ENCODE measurements at places on chromosomes 1 and 21.

DNA sequence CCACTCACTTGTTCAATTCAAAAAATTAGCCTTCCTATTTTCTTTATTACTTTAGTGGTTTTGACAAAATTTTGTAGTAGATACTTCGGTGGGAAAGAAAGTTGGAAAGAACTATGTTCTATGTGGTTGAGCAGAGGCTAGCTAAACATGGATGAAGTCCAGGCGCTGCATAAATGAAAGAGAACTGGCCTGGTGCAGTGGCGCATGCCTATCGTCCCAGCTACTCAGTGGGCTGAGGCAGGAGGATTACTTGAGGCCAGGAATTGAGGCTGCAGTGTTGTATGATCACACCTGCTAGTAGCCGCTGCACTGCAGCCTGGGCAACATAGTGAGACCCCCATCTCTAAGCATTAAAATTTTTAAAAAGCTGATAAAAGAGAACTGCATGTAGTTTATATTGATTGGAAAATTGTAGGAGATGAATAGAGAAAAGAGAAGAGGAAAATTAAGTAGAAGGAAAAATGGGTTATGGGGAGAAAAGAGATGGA lies 21.0 kb downstream of the IFNAR1 start:
- no peak for DNase-seq

DNA sequence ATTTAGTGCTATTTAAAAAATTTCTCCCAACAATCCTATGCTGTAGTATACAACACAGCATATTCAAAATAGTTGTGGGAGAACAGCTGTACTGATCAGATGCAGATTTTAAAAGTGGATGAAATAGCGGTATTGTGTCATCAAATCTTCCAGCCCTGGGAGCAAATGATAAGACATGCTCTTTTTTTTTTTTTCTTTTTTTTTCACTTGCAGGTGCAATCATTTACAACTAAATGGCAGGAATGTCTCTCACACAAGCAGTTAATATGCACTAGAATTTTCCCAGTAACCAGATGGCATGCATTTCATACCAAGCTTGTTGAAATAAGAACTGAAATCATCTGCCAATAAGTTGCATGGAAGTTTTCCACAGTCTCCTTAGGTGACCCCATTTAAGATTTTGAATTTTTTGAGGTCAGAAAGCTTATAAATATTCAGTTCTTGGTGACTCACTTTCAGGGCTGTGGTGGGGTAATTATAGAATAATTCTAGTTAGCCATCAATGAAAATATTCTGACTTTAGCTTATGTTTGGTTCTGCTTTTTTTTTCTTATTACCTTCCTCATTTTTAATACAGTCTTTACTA lies 623.9 kb upstream of the NR5A2 start:
- no peak for DNase-seq

DNA sequence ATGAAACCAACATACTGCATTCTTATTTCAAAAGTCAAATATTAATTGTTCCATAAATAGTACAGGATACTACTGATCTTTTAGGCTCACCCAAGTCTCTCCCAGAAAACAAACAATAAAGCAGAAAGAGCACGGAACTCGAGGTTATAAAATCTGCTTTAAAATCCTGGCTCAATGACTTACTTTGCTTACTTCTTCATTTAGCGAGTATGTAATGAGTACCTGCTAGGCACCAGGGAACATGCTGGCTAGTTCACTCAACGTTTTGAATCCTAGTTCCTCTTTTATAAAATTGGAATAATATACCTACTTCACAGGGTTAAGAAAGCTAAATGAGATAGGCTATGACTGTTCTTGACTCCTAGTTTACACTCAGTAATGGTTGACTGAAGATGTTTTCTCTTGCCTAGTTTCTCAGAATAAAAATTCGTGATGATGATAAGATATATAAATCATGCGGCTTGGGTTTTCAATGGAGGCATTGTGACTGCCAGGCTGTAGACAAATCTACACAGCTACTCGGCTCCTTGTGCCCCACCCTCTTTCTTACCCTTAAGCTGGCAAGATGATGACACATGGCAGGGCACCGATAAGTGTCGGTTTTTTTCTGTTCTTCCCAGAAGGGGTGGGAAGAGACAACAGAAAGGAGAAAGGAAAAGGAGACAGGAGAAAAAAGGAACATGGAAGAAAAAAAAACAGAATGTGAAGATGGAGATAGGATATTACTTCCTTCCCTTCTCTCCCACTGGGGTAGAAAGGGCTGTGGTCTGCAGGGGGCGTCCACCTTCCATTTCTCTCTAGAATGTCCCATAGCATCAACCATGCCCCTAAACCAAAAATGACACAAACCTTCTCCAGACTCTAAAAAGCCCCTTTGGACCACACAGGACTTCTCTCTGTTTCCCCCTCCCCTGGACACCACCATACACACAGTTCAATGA lies 507.1 kb downstream of the SMYD3 start:
- DNase-seq = no peak

DNA sequence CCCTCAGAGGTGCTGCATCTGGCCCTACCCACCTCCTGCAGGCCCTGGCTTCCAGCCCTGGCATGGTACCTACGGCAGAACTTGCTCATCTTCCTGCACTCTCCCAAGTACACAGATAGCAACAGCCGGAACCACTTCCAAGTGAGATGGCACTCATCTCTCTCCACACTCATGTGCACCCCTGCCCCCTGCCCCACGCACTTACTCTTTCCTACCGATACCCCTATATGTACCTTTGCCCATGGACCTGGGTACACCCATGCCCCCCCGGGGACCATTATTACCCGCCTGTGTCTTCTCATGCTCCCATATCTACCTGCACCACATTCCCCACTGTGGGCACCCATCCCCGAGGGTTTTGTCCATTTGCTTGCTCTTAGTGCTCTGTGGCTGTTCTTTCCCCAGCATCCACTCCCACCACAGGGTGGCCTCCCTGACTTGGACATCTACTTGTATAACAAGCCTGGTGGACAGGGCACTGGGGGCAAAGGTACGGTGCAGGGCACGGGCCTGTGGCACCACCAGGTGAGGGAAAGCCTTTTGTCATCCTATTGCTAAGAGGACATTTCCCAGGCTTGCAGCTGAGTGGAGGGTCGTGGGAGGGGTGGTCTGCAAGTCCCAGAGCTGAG lies 14.7 kb downstream of the HYI start:
- DNase-seq = no peak

DNA sequence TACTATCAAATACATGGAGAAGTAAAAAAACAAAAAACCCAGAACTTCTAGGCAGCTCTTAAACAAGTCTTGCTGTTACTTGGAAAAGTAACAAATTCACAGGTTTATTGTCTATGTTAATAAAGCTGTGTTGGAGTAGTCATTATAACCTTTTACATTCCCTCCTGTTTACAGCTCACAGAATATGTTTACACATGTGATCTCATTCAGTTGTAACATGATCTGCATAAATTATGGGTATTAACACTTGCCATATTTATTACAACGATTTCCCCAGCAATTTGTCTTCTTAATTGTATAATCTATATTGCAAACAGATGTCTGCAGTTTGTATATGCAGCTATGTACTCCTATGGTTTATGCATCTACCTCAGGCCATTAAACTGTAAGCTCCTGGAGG lies 28.6 kb downstream of the ERG start:
- DNase-seq = no peak

DNA sequence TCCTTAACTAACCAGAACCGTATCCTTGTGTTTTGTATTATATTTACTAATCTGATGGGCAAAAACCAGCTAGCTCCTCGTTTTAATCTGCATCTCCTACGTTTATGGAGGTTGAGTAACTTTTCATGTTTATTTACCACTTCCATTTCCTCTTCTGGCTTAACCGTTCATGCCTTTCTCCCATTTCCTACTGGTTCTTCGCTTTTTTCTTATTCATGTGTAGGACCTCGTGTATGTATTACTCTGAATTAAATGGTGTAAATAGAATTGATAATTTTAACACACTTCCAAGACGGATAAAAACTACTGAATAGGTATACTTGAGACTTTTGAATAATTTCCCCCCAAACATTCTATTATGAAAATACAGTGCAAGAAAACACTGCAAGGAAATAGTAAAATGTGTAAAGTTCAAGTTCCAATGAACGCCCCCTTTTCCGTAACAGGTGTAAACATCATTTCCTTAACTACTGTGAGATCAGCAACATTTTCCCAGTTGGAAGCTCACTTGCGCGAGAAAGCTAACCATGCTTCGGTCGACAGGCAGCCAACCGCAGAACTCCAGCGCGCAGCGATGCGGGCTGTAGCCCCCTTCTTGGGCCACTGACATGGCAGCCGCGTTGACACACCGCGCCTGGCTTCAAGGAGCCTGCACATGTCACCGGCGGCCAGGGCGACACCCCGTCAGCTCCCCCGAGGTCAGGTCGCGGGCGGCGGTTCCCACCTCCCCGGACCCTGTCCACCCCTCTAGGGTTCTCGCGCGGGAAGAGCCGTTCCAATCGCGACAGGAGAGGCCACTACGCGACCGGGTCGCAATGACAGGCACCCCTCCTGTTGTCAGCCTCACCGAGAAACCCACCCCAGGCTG lies 816 bp downstream of the EDEM3 start:
- peak; percentile 47 for DNase-seq

DNA sequence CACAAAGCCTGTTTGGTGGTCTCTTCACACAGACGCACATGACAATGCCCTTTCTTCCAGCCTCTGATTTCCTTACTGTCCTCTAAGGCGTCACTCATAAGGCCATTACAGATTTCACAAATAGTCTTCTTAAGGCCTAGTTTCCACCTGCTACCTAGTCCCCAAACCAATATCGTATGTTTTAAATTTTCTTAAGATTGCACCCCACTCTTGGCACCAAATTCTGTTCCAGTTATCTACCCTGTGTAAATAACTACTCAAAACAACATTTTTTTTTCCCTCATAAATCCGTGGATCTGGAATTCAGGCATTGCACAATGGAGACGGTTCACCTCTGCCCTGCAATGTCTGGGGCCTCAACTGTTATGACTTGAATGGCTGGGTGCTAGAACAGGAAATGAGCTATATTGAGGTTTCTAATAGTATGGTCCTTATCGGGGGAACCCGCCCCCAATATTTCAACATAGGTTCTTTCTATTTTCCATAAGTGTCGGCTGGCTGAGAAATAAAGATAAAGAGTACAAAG lies 36.9 kb upstream of the SERTAD4 start:
- DNase-seq = no peak

DNA sequence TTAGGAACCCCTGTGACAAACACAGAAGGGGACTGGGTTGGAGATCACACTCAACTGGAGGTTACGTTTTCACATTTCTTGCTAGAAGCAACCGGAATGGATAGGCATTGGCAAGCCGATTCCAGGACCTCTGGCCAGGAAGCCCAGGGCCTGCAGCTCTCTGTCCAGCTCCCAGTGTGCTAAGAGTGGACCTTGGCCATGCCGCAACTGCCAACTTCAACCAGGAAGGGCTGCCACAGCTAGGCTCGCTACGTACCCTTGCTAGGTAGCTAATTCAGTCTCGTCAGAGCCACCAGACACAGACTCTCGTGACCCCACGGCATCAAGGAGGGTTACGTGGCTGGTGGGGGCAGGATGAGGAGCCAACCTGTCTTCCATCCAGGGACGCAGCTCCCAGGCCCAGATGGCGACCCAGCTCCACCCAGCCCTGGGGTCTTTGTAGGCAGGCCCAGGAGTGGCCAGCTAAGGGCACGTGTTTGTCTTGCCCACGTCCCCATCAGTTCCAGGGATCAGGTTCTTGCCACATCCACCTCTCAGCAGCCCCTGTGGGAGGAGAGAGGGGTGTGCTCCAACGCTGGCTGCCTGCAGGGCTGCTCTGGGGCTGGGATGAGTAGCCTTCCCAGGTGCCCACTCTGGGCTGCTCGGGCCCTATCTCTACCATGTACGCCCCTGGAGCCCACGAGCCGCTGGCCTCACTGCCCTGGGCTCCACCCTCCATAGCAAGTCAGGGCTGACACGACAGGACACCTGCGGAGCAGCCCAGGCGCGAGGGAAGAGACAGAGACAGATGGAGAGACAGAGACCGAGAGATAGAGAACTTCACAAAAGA lies 39.2 kb downstream of the UBE2G2 start:
- no peak for DNase-seq

DNA sequence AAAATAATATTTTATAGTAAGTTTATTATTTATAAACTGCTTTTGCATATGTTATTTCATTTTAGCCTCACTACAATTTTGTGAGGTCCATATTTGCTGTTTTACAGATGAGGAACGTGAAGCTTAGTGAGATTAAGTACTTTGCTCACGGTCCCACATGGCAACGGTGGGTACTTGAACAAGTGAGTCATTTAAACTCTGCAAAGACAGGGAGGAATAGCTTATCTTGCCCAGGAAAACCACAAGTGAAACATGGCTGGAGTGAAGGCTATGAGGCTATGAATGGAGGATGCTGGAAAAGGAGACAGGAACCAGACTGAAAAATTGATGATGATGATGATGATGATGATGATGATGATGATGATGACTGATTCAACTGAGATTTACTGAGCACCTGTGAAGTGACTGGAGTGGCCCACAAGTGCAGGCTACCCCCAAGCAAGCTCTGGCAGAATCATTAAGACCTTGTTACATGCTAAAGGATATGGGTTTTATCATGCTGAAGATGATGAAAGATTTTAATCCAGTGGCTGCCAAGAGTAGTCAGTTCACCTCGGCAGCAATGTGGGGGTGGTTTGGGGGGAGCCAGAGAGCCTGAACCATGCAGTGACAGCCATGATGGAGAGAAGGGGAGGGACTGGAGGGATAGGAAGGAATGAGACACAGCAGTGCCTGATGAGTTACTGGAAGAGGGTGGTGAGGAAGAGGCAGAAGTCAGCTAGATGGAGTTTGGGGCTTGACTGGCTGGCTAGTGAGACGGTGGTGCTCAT lies 1.4 kb upstream of the ABCA4 start:
- DNase-seq = no peak

DNA sequence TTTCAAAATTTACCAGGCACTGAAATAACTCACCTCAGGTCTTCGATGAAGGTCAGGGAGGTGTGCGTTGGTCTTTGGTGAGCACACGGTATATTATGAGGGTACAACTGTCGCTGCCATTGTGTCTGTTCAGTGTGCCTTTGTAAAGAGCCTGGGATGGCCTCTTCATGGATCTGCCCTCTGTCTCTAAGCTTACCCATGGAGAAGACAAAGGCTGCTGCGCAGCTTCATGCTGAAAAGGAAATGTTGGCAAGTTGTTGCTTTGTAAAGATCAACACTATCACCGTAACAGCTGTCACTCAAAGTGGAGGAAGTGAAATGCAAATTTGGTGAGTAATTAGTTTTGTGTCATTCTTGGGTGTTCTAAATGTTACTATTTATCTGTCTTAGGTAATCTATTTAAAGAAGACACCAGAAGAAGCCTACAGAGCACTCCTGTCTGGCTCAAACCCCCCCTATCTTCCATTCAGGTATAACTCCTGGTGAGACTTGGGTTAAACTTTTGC lies 71.6 kb downstream of the CDC14A start:
- DNase-seq = peak; percentile 56

- no peak for DNase-seq
Observed at GRCh38 chr1:5861871-5862825, 130.1 kb downstream of the NPHP4 start.

Data from CD4-positive, alpha-beta memory T cell (primary cell).